ENCODE measurements at places on chromosomes 2 and 18.

DNA sequence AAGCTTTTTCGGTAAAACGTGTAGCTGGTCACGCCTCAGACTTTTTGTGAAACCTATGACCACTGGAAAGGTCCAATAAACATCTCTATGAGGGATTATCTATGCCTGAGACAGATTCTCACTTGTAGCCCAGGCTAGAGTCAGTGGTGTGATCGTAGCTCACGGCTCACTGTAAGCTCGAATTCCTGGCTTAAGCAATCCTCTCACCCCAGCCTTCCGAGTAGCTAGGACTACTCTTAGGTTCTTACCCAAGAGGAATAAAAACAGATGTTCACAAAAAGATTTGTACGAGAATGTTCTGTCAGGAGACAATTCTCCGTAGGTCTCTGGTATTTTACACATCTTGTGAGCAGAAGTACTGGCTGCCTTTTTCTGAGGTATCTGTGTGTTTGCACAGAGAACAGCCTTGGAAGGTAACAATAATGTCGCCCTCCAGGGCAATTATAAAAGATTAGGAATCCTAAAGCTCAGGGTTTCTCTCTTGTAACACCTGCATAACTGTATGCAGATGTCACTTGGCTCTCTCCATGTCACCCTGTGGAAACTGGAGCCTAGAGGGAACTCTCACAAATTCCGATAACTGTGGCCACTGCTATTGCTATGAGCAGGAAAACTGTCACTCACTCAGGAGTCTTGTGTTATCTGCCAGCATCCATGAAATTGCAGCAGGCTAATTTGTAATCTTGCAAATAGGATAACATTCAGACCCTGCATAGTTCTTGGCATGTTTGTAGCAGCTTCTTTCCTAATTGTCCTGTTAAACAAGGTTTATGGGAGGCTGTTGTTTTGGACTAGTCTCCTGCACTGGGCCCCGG, 25.5 kb upstream of the RALBP1 start:
- no peak for DNase-seq

- peak; percentile 51 for DNase-seq
Observed at GRCh38 chr2:130729322-130730299, 741 bp downstream of the GPR148 start.

DNA sequence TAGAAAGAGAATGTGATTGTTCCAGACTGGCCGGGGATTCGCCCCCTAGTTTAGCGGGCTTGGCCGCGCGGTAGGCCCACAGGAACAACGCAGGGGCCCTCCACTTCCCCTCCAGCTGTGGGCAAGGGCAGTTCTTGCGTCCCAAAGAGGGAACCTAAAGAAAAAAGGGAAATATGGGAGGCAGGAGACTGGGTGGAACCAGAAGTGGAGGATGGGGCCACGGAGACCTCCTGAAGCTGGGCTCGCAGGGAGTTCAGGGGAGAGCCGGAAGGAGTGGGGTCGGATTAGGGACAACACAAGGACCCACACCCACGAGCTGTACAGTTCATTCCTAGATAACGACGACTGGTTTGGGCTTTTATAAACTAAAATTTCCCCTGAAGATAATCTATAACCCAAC, 18.2 kb downstream of the GNLY start:
- DNase-seq, result no peak

DNA sequence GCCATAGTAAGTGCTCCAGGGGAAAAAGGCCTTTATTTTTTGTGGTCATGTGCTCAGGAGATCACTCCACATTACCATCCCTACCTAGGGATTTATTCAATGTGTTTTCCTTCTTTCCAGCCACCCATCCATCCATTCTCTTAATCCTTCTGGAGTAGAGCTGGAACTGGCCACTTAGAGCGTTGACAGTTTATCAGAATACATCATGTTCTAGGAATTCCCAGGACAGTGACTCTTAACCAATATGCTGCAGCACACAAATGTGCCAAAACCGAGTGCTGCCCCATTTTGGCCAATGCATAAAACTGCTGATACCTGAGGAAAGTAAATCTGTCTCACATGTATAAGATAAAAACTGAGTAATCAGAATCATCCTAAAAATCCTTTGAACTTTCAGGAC, 63.7 kb downstream of the FARSB start:
- DNase-seq, result no peak

- no peak for DNase-seq
Observed at GRCh38 chr2:215626812-215627281, 191.0 kb upstream of the FN1 start.

- DNase-seq, result no peak
Observed at GRCh38 chr18:28820353-28820752, 643.4 kb upstream of the CDH2 start.

DNA sequence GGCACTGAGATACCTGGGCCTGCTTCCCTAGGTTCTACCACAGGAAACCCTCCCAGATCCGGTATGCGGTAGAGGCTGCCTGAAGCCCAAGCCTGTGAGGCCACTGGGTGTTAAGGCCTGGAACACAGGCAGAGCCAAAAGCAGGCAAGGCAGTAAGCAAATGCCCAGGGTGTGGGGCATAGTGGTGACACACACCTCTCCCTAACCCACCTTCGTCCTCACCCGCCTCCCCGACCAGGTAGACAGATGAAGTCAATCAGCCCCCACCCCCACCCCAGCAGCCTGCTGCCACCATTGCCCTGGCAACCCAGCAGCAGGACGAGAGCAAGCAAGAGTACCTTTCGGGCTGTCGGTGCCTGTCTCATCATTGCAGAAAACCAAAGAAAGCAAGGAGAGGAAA, 6.1 kb downstream of the DCTN1 start:
- no peak for DNase-seq

DNA sequence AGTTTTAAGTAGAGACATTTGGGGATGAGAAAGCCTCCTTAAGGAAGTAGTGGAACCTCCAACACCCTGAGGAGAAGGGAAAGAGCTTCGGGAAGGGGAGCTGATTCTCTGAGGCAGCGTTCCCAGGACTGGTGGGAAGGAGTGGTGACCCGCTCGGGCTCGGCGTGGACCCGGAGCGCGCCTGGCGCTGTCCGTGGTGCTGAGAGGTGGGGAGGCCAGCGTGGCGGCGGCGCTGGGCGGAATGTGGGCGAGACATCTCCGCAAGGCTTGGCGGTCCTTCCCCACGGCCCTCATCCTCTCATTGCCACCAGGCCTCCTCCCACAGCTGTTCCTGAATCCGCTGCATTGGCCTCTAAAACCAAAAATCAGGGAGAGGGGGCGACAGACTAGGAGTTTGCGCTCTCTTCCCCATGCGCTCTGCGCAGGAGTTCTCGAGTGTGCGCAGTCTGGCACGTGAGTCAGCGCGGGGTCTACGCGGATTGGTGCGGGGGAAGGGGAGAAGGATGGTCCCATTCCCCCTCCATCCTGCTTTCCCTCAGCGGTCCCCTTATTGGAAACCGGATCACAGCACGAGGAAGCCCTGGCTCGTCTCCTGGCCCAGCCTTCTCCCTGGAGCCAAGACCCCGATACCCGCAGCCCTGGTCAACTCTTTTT, 857 bp downstream of the RESP18 start:
- DNase-seq, result no peak

GRCh38 chr2:208034503-208035140, 9.3 kb upstream of the PLEKHM3 start:
- DNase-seq, result no peak

DNA sequence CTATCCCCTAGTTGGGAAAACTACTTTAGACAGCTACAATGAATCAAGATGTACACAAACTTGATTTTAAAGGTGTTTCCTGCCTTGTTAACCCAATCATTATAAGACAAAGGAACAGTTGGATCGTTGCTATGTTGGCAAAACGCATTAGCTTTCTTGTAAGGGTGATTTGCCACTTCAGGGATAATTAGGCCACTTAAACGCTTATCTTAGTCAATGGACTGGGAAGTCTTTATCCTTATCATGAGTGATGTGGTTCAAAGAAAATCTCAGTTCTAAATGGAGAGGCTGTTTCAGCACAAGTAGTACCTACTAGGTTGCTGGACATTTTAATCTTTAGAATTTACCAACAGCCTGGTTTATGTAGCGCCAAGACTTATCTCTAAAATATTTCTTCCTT, 406.1 kb upstream of the MEX3C start:
- DNase-seq, result no peak

- no peak for DNase-seq
Observed at GRCh38 chr2:29950481-29950880, 29.1 kb upstream of the ALK start.

DNA sequence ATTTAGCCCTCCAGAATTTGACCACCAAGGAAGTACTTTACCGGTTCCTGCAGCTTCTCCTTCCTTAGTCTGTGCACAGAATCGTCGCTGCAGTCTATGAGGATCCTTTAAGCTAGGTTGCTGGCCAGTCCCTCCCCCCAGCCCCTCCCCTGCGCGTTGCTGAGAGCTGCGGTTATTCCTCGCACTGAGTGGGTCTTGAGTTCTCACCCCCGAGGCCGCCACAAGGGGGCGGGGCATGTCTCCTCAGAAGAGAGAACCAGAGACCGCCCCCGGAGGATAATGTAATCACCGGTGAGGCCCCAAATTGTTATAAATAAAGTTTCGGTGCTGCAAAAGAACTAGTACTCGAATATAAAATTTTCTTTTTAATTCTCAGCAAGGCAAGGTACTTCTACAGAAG, 1184.9 kb upstream of the CDH2 start:
- DNase-seq, result no peak

DNA sequence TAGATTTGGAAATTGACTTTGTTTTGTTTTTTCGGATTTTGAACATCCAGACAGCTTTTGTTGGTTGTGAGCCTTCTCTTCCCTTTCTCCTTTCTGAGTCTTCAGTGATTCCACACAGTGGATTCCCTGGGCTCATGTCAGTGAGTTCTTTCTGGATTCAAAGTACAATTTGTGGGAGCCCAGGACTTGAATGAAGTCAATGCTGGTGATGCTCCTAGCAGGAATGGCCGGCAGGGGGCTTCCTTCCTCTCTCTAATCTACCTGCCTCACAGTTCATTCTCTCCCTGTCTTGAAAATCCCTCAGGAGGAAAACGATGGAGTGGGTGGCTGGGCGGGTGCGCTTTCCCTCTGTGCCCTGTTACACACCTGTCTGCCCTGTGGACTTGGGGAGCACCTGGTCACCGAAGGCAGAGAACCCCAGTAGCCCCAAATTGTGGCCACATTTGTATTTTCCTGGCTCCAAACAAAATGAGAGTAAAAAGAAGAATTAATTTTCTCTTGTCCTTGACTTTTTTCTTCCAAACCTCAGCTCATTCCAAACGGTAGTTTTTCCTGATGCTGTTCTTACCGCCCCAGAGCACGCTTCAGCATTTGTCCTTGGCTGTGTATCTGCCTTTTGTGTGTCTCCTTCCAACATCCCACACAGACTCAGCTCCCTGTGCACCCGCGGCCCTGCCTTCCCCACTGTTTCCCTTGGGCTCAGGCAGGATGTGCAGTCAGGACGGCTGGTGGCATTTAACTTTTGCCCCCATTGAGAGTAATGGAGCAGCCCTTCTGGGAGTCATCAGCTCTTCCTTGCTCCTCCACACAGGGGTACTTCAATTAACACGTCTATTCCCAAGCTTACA, 86.6 kb downstream of the MARCO start:
- peak; percentile 38 for DNase-seq

GRCh38 chr2:201901786-201902185, 95.4 kb downstream of the CDK15 start:
- no peak for DNase-seq

DNA sequence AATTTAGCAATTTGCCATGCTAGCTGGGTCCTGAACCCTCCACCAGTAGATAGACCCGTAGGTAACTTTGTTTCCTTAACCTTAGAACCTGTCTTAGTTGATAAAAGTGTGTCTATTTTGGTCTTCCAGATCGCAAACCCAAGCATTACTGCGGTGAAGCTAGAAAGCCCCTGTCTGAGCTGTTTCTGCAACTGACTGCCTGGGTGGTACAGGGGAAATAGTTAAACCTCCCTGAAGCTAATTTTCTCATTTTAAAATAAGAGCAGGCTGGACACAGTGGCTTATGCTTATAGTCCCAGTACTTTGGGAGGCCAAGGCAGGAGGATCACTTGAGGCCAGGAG, 101.7 kb upstream of the MSH2 start:
- no peak for DNase-seq

- no peak for DNase-seq
Observed at GRCh38 chr2:234290671-234291070, 206.2 kb downstream of the ARL4C start.

GRCh38 chr18:11994336-11994702, 13.0 kb downstream of the IMPA2 start:
- DNase-seq, result no peak

DNA sequence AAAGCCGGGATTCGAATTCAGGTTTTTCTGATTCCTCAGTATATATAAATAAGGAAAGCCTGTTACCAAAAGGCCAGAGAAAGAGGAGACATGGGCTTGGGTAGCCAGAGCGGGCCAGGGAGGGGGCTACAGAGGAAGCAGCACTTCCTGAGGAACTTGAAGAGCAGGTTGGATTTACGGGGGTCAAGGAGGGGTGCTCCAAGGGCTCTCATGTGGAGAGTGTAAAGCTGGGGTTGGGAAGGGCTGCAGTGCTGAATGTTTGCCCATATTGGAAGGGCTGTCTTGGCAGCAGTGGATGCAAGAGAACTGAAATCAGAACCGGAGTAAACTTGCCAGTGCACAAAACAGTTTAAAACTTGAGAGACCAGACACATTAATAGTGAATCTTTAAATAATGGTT, 511.5 kb downstream of the CNTNAP5 start:
- no peak for DNase-seq

- no peak for DNase-seq
Observed at GRCh38 chr18:54209471-54210180, 14.8 kb downstream of the MBD2 start.

DNA sequence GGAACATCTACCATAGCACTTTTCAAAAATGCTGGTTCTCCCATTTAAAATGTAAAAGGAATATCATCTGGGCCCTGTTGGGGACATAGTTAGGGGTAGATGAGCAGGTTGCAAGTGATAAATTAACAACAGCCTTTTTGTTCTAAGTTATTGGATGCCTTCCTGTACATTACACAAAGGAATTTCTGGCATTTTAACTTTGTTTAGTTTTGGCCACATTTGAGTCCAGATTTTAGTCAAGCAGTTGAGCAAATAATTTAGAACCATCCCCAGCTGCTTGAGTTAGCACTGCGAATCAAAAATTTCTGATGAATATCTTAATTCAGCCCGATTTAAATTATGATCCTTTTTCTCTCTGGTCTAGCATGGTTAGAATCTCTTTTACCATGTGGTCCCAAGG, 124.4 kb downstream of the TTC27 start:
- DNase-seq, result no peak

GRCh38 chr2:113679457-113679856, 52.4 kb downstream of the RABL2A start:
- no peak for DNase-seq

GRCh38 chr2:235595422-235596010, 101.7 kb downstream of the AGAP1 start:
- DNase-seq, result peak; percentile 80

DNA sequence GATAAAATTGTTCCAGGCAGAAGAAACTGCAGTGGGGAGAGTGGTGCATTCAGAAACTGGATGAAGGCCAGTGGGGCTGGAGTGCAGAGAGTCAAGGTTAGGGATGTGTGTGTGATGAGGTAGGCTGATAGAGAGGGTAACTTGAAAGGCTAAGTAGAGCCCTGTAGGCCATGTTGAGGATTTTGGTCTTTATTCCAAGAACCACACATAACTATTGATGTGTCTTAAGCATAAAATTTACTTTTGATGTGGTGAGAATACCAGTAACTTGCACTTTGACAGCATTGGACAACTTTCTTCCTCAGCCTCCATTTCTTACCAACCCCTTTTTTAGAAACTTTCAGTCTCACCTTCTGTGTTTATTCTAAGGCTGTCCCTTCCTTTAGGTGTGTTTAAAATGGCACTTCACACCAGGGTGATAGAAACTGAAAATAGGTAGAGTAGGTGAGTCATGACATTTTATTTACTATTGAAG, 22.6 kb downstream of the MTX2 start:
- no peak for DNase-seq

Data from NCI-H2081 (cell line).